ENCODE measurements at places on chromosomes 5 and 9. TPM values are rescaled to one million over a fixed set of nuclear protein-coding genes. Genes with fewer than 3 reads are reported as not detected.

- DNase-seq: peak; percentile 60
Observed at GRCh38 chr5:173530547-173530946, 85.9 kb downstream of the BOD1 start.

DNA sequence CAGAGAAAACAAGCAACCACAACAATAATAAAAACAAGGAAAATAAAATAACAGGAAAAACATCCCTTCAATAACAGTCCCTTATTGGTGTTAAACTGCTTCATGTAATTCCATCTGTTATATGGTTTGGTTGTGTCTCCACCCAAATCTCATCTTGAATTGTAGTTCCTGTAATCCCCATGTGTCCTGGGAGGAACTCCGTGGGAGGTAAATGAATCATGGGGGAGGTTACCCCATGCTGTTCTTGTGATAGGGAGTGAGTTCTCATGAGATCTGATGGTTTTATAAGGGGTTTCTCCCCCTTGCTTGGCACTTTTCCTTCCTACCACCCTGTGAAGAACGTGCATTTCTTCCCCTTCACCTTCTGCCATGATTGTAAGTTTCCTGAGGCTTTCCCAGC is 369.8 kb downstream of the TMEM232 start:
- no peak for DNase-seq

DNA sequence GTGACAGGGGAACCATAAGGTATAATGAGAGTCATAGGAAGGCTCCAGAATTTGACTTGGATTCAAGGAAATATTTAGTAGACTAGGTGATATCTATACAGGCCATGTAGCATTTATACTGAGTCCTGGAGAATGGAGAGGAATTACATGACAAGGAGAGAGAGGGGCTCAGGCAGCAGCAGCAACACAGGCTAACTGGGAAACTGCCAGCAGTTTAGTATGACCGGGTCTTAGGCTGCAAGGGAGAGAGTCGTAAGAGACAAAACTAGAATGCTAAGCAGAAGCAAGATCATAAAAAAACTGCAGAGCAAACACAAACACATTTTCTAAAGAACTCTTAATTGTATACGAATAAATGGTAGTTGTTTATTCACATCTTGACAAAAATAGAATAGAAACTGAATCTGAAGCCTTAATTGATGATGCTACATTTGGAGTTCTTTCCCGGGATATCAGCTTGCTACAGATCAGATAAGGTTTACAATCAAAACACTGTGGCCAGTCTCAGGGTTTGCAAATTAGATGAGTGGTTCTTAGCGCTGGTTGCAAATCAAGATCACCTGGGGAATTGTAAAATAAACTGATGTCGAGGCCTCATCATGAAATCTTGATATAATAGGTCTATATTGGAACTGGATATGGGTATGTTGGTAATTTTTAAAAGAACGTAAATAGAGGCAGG is 480.0 kb upstream of the C9orf72 start:
- no peak for DNase-seq

IFNK gene
- total RNA-seq: not detected

SH3TC2 gene
- total RNA-seq: not detected

DNA sequence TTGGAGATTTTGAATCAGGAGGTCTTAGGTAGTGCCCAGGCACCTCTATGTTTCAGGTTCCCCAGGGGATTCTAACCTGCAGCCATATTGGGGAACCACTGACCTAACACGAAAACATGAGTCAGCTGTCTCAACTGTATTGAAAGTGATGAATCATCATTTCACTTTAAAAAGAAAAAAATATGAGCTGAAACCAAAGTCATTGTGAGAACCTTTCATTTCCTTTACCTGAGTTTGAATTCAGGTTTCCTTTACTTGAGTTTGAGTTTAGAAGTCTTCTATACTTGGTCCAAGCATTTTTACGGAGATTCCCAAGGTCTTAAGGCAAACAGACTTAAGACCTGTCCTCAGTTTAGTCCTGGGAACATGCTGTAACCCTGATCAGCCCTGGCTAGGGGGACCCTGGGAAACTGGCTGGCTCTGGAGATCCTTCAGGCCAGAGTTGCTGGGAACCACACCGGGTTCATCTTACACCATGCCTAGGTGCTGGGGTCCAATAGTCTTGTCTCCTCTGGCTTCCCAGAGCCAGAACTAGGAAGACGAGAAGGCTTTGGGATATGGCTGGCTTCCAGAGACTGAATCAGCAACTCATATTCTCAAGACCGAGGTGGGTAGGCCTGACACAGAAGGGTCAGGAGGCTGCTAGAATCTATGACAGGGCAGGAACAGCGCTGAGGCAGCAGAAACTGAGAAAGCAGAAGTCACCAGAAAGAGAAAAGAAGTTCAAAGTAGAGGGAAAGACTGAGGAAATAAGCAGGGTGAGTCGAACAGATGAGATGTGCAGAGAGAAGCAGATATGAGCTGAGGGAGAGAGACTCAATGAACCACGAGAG is 16.4 kb upstream of the PDCD1LG2 start:
- DNase-seq: peak; percentile 52

GRCh38 chr9:12694013-12694412 is 828 bp downstream of the TYRP1 start:
- no peak for DNase-seq

- no peak for DNase-seq
Observed at GRCh38 chr9:74173284-74173683, 323.9 kb upstream of the RORB start.

All from Karpas-422 (cell line).